Stimulated activated CD4-positive, alpha-beta T cell treated with anti-CD3 and anti-CD28 coated beads, Interleukin-4, amount 100 ng/mL, for 4 hours (primary cell): ENCODE measurements at places on chromosomes 7 and 10.

DNA sequence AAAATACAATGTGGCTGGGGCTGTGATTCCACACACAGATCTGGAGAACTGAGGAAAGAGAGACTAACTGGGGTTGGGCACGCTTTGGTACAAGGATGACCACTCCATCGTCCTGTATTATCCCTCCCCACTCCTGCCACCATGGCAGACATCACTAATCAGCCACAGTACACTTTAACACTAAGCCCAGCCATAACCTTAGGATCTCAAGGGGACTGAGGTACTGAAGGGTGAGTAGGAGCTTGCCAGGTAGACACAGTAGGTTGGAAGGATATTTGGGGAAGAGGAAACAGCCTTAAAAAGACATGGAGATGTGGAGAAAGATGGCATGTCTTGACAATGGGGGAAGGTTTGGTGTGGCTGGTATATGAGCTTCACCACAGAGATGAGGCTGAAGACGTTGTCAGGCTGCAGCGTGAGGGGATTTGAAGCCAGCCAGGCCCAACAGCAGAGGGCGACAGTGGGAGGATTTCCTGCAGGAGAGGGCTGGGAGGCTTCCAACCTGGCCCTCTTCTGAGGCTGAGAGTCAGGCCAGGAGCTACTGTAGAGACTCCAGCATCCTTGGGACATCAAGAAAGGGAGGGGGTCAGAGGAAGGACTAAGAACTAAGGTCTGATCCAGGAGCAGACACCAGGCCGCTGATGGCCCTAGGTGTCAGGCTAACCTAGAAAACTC, 58.6 kb upstream of the COL13A1 start:
- no peak for DNase-seq

DNA sequence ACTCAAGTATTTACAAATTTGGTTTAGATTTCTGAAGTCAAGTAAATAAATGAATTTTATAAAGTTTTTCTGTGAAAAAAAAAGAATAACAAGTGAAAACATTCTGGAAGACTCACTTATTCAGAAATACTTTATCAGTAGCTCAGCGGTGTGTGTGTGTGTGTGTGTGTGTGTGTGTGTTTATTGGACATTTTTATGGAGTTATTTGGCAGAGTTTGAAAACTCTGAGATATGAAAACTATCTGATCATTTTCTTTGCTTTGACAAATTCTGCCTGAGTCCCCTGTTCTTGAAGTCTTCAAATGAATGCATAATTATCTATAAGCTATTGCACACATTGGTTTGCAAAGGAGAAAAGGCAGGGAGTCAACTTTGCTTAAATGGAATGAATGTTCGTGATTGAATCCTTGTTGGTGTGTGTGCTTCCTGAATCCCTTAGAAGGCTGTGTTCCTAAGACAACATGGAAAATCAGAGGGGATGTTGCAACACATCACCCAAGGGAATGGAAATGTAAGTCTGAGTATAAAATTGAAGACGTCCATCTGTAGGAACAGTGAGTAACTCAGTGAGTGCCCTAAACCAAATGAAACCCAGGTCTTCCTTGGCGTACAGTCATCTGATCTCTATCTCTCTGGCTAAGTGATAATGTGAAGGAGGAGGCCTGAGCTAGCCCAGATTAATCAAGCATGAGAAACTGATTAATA, 160.9 kb downstream of the REEP3 start:
- DNase-seq: no peak

DNA sequence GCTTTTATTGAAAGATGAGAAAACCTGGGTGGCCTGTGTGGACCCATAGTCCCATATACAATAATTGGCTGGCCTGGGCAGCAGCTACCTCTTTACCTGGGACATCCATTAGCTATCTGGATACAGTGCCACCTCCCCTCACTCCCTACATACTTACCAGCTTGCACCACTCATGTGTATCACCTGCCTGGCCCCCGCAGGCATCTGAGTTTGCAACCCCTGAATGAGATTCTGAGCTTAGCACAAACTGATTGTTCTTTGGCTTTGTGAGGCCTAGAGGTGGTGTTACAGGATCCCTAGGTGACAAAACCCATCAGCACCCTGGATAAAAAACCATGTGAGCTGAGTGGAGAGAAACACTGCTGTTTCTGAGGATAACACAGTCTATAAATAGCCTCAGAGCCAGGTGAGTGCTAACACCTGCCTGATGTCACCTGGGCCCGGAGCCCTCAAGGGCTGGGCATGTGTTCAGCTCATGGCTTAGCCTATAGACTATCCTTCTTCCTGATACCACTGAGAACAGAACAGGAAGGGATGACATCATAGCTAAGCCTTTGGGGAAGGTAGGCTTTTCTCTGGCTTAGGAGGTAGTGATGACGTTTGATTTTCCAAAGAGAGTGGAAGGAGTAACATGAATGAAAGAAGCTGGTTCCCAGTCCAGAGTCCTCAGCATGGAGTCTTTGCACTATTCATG, 2.6 kb upstream of the PPIF start:
- no peak for DNase-seq

GRCh38 chr7:11609096-11609670, 222.8 kb downstream of the THSD7A start:
- no peak for DNase-seq

DNA sequence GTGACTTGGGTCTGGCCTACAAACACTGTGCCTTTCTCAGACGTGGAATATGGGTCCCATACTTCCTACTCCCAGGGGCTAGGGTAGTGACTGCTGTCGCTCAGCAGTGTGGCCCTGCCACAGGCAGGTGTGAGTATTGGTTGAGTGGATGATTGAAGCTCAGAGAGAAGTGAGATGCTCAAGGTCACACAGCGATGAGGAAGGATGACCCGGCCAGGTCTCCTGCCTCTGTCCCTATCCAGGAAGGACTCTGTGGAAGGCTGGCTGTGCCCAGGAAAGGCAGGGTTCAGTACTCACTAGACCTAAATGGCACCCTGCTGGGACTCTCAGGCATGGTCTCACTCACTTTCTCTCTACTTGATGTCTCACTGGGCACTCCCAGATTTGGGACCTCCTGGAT, 2.8 kb downstream of the PRF1 start:
- DNase-seq: no peak

- DNase-seq: no peak
Observed at GRCh38 chr7:2969398-2970306, 74.0 kb downstream of the CARD11 start.

- no peak for DNase-seq
Observed at GRCh38 chr7:106604303-106604924, 56.5 kb downstream of the CCDC71L start.

GRCh38 chr7:41581041-41581440, 121.8 kb downstream of the INHBA start:
- DNase-seq: no peak
